Nephron progenitor cell (in vitro differentiated cells): ENCODE measurements at places on chromosomes 5 and 9.

DNA sequence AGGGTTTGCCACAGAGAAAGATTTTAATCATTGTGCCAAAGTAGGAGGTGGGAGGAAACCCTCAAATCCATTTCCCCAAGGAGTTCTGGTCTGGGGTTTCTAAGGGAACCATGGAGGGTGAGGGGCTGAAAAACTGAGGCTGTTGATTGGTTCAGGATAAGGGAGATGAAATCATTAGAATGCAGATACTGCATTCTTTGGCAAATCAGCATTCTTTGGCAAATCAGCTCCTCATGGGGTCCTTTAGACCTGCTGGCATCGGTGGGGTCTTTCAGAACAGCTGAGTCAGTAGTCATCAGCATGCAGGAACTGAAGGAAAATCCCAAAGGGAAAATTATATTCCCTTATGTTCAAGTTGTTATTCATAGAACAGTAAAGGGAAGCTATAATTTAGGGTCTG lies 585.5 kb downstream of the ISL1 start:
- DNase-seq, result no peak

GRCh38 chr5:81398741-81399140 lies 4.8 kb upstream of the ACOT12 start:
- no peak for DNase-seq

DNA sequence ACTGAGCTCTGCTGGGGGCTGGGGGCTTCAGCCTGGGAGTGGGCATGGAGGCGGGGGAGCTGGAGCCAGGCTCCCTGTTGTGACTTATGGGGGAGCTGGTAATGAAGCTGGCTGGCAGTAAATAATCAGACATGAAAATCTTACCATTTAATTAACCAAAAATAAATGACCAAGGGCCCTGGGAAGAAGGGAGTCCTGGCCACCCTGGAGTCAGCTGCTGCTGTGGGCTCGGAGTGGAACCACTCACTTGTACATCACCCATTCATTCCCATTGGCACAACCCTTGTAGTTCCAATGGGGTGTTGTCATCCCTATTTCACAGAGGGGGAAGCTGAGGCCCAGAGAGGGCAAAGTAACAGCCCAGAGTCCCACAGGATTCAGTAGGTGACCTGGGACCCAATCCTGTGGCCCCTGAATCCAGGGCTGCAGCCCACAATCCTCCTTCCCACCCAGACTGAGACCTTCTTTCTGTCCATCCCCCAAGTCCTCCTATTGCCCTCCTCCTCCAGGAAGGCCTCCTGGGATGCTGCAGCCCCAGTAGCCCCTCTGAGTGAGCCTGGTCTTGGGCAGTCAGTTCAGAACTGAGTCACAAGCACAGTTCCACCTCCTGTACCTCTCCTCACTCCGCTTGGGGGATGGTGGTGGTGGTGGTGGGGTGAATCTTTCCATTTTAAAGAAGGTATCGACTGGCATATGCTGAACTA lies 259.4 kb upstream of the MVB12B start:
- DNase-seq, result no peak

DNA sequence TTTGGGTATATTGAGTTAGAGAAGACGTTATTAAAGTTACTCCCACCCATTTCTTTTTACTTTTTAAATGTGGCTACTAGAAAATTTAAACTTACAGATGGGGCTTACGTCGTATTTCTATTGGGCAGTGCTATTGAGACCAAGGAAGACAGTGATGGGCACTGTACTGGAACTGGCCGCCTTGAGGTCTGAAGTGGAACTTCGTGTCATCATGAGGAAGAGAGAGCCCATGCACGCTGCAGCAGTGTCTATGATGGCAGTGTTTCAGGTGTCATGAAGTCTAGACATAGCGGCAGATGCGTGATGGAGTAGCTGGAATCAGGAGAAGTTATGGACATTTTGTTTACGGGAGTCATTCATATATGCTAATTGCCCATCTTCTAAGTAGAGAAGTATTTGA lies 143.7 kb downstream of the LRRC70 start:
- no peak for DNase-seq

GRCh38 chr5:116492776-116493175 lies 81.8 kb downstream of the SEMA6A start:
- no peak for DNase-seq

GRCh38 chr5:96344678-96345577 lies 88.1 kb downstream of the PCSK1 start:
- DNase-seq, result no peak

DNA sequence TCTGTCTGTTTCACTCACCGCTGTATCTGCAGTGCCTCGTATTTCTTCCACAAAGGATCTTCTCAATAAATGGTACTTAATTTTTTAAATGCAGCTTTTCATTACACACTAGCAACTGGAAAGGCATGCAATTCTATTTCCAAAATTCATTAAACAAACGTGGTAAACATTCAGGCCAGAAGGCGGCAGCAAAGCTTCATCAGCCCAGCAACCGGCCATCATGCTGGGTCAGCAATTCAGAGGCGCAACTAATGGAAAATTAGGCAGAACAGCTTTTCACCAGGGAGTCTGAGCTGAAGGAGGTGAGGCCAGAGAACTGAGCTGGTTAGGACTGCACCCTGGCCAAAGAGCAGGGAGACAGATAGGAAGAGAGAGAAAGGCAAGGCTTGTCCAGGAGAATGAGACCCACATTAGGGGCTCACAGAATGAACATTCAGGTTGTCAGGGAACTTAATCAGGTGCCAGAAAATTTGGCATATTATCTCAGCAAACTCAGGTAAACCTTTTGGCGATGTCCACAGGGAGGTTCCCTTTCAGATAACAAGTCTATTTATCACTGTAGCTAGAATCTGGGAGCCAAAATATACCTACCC lies 17.7 kb upstream of the RNF180 start:
- DNase-seq, result peak; percentile 69

- DNase-seq, result no peak
Measured at GRCh38 chr9:112120439-112120925, 54.6 kb downstream of the SUSD1 start.

- peak; percentile 71 for DNase-seq
Measured at GRCh38 chr9:112487008-112487798, 576 bp downstream of the KIAA1958 start.

GRCh38 chr5:19782566-19782965 lies 205.4 kb downstream of the CDH18 start:
- DNase-seq, result no peak

- no peak for DNase-seq
Measured at GRCh38 chr5:135323227-135323626, 75.8 kb downstream of the MACROH2A1 start.

DNA sequence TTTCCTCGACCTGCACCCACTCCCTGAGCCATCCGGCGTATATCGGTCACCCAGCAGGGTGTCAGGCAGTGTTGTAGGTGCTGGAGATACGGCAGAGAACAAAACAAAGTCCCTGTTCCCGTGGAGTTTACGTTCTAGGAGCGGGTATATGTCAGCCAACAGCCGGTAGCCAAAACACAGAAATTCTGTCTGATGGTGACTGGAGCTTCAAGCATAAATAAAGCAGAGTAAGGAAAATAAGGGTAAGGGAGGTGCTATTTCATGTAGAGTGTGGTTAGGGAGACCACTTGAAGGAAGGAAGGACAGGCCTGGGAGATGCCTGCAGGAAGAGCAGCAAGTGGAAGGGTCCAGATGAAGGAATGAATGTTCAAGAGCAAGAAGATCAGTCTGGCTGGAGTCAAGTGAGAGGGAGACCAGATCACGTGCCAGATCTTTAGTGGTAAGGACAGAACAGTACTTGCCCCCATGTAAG lies 783 bp upstream of the ZFR start:
- DNase-seq, result no peak

- DNase-seq, result no peak
Measured at GRCh38 chr5:4199049-4199841, 603.6 kb downstream of the IRX1 start.

GRCh38 chr5:118529361-118530144 lies 458.8 kb downstream of the DTWD2 start:
- DNase-seq, result no peak

- no peak for DNase-seq
Measured at GRCh38 chr9:19200229-19200628, 30.3 kb upstream of the DENND4C start.

DNA sequence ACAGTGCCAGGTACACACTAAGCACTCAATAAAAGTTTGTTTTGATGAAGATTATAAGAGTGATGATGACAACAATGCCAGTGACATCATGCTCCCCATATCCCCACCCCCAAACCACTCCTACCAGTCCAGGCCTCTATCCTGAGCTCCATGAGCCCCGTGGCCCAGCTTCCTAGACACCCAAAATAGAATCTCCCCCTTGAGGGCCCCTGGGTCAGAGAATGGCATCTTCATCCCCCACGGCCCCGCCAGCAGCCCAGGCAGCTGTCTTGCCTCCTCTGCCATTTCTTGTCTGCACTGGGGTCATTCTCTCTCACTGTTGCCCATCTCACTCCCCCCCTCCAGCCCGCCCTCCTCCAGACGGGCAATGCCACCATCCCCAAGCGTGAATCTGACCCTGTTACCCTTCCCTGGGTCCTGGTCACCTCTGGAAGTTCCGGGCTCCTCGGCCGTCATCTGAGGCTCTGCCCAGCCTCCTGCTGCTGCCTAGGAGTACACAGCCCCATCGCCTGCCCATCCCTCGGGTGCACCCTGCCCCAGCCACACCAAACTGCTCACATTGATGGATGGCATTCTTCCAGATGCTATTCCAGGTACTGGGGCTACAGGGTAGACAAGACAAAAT lies 76.8 kb upstream of the LMX1B start:
- DNase-seq, result no peak

- DNase-seq, result no peak
Measured at GRCh38 chr9:130414081-130414731, 30.6 kb upstream of the ASS1 start.

GRCh38 chr5:34656001-34656699 lies at the start of gene RAI14:
TSS of gene RAI14 (plus strand) at chr5:34656328. CDS start at chr5:34686920, 30,592 bp downstream.
- DNase-seq, result peak; percentile 85

DNA sequence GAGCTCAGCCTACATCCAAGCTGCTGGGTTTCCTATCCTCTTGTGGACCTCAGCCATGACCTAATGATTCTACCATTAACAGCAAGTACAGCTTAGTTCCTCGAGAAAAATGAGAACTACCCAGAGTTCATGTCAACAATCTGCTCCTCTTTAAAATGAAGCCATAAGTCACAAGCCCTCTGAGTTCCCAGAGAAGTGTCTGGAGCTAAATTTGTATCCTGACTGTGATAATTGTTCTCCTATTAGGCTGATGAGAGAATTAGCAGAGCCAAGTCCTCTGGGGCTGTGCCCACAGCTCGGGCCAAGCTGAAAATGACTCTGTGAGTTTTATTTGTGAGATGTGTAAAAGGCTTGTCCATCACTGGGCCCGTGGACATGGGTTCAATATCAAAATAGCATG lies 145.1 kb upstream of the SMIM23 start:
- no peak for DNase-seq

DNA sequence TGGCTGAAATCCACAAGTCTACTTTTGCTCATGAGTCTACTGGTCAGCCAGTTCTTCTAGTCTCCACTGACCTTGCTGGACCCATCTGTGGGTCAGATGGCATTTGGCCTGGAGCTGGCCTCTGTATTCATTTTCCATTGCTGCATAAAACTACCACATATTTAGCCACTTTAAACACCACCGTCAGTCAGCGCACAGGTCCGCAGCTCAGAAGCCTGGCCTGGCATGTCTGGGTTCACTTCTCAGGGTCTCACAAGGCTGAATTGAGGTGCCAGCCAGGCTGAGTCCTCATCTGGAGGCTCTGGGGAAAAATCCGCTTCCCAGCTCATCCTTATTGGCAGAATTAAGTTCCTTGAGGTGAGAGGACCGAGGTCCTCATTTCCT lies 54.7 kb downstream of the BARX1 start:
- no peak for DNase-seq

DNA sequence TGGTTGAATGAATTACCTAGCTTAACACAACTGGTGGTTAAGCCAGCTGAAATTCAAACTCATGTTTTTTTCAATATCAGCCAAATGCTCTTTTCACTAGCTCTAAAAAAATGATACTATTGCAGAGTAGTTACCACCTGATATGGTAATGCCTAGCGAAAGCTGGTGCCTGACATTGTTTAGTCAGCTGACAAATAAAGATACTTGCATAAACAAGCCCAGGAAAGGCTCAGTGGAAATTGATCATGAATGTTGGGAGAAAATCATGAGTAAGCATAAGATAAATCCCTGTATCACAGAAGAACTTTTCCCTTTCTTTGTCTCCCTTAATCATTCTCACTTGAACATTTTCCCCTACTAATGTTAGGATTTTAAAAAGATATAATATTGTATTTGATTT lies 54.6 kb downstream of the FGF10 start:
- DNase-seq, result no peak

DNA sequence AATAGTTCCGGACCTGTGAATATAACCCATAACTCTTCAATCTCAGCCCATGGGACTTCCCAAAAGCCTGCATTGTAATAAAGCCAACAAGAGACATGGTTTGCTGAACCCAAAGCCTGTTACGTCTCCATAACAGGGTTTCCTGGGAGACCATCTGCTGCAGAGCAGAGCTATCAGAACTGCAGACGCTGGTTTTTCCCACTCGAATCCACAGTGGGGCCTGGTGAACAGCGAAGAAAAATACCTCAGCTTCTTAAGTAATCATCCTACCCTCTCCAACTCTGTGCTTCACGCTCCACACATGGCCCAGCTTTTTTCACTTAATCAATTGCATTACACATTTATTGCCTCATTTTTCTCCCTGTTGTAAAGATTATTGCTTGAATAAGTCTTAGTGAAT lies 409.5 kb upstream of the GRIA1 start:
- DNase-seq, result no peak

- no peak for DNase-seq
Measured at GRCh38 chr5:81756016-81756415, 5.1 kb upstream of the SSBP2 start.

DNA sequence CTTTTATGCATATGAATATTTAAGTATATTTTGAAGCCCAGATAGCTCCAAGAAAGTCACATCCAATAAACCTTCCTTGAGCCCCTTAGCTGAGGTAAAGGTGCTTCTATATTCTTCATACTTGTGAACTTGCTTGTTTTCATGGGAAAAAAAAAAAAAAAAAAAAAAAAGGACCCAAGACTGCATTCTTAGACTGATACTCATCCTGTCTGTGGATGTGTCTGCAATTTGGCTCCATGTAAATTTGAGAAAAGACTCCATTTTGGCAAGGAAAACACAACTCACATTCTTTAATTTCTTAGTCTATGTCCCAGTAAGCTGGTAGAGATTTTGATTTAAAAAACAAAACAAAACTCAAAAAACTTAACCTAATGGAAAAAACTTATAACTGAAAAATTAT lies 238.3 kb downstream of the FBXL17 start:
- no peak for DNase-seq
